Glutamatergic neuron (in vitro differentiated cells): ENCODE measurements at places on chromosomes 3 and 15. TPM values are rescaled to one million over a fixed set of nuclear protein-coding genes. Genes with fewer than 3 reads are reported as not detected.

APH1B gene
- total RNA-seq: 27.8 TPM

PDZRN3 gene
- 21.9 TPM for total RNA-seq

SLC6A20 gene
- total RNA-seq: not detected

ATP6V1A gene
- total RNA-seq: 94.5 TPM

NEK10 gene
- 1.5 TPM for total RNA-seq

KBTBD12 gene
- not detected for total RNA-seq

KCNMB2 gene
- 0.47 TPM for total RNA-seq

HIGD2B gene
- total RNA-seq: not detected

MB21D2 gene
- total RNA-seq: 42.5 TPM

BHLHE40 gene
- 0.22 TPM for total RNA-seq

ABTB1 gene
- total RNA-seq: 35.0 TPM

SH2D7 gene
- not detected for total RNA-seq

SEMA3G gene
- total RNA-seq: 0.59 TPM

CLDN11 gene
- total RNA-seq: 0.44 TPM

CPN2 gene
- not detected for total RNA-seq

GOLGA6A gene
- 0.83 TPM for total RNA-seq

DHFR2 gene
- 3.5 TPM for total RNA-seq

KNL1 gene
- total RNA-seq: 4.0 TPM

HTR3E gene
- not detected for total RNA-seq

CDHR4 gene
- total RNA-seq: not detected

CCDC13 gene
- 1.0 TPM for total RNA-seq
